ENCODE measurements at places on chromosomes 16 and 17.

GRCh38 chr17:74859459-74860228 is at the start of gene GRIN2C:
Gene GRIN2C (minus strand): TSS chr17:74859885. CDS start chr17:74855092, 4,793 bp downstream.
- DNase-seq, result peak; percentile 68

DNA sequence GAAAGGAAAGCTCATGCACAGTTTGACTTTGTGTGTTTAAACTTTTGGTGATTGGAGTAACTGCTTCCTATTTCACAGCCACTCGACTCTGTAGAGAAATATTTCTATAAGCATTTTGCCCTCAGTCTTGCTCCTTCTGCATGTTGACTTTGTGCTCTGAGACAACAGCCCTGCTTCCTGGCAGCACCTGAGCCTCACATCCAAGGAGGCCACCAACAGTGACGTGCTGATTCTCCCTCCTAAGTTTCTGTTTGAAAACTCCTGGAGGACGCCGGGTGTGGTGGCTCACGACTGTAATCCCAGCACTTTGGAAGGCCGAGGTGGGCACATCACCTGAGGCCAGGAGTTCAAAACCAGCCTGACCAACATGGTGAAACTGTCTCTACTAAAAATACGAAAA is 23.9 kb upstream of the WSB1 start:
- DNase-seq, result no peak

DNA sequence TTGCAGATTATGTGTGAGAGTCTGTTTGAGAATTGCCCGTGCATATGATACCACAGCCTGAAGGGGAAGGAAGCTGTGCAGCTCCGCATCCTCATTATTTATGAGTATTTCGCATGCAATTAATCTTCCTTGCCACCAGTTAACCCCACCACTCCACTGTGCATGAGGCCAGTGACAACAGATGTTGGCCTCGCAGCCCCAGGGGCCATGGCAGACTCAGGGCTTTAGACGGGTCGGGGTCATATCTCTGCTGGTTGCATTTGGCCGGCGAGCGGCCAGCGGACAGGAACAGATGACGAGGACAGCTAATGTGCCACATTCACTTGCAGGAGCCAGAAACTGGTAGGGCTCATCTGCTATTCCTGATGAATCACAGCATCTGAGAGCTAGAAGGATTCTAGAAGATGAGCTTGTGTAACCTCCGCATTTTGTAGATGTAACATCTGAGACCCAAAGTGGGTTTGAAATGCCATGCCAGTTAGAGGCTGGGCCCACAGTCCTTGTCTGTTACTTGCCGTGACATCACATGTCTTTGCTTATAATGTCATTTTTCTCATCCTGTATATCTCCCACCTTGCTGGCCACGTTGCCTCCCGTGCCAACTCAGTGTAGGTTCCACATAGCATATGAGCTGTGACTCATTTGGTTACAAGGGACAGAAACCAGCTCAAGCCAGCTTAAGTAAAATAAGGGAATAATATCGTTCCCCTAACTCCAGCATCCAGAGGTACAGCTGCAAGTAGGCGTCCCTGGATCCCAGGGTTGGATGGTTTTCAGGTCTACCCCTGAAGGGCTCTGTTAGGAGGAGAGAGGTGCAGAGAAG is 137.2 kb downstream of the SNX29 start:
- no peak for DNase-seq

GRCh38 chr17:17547210-17547764 is 44.2 kb downstream of the PEMT start:
- DNase-seq, result no peak

DNA sequence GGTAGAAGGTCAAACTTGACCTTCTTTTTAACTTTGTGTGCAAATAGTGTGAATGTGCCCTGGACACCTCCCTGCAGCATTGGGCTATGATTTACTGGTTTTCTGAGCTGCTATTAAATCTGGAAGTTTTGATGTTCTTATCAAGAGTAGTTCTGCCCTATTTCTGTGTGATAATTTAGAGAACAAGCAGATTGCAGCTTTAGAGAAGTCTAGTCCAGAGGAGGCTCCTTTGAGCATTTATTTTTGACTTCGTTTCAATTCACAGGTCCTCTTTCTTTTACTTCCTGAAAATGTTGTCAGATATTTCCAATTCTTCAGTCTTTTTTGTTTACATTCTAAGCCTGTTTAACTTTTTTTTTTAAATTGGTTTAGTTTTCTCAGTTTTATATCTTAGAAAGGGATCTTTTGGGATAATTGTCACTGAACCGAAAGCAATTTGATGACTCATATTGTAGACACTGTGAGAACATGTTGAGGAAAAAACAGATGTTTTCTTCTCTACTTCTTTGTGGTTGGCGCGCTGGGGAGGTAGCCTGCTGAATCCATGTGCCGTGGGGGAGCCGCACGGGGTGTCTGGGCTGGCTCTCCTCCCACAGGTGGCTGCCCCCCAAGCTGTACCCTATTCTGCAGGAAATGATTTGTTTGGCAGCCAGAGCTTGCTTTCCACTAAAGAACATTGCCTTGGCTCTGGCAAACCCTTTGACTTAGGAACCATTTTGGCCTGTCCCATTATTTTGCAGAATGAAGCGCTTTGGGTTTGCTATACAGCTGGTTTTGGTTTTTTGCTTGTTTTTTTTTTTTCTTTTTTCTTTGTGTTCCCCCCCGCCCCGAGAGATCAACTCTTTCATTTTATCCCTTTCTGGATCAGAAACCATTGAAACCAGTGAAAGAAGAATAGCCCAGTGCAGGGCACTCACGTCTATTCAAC is 53.4 kb downstream of the MFSD11 start:
- DNase-seq, result peak; percentile 65

- DNase-seq, result peak; percentile 45
Observed at GRCh38 chr16:85908444-85908843, 9.5 kb downstream of the IRF8 start.

GRCh38 chr16:10738231-10739077 is 5.2 kb upstream of the NUBP1 start:
- peak; percentile 87 for DNase-seq

GRCh38 chr16:3281222-3281820 is 2.0 kb upstream of the ZNF263 start:
- DNase-seq, result no peak

DNA sequence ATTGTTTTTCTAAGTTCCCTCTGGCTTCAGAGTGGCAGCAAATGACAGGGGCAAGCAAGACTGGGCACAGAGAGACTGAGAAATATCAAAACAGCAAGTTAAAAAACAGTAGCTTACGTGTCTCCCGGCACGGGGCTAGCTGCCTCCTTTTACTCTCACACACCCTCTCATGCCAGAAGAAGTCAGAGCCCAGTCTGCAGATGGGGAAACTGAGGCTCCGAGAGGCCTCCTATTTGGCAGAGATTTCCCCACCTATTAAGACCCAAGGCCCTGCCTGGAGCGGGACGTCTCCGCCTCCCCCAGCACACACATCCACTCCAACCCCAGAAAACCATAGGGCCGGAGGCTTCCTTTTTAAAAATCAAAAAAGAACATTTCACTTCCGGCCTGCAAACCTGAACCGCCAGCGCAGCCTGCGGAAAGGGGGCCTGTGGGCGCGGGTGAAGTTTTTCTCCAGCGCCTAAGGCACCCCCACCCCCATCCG is 832 bp downstream of the CARHSP1 start:
- peak; percentile 21 for DNase-seq

GRCh38 chr17:17469358-17469757 is 7.4 kb upstream of the MED9 start:
- no peak for DNase-seq

DNA sequence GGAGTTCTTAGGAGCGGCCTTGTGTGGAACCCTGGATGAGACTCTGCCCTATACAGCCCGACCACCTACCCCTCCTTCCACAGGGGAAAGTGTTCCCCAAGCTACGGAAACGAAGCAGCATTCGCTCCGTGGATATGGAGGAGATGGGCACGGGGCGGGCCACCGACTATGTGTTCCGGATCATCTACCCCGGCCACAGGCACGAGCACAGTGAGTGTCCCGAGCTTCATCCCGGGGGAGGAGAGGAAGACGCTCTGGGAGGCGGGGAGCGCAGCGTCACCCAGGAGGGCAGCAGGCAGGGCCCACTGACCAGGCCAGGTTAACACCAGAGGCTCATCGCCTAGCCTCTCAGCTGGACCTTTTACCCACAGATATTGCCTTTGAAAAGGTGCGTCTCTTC is 27.8 kb downstream of the SGSM2 start:
- no peak for DNase-seq

- DNase-seq, result no peak
Observed at GRCh38 chr17:13544292-13544691, 57.4 kb downstream of the HS3ST3A1 start.

GRCh38 chr16:75102595-75102994 is 14.0 kb downstream of the LDHD start:
- no peak for DNase-seq

DNA sequence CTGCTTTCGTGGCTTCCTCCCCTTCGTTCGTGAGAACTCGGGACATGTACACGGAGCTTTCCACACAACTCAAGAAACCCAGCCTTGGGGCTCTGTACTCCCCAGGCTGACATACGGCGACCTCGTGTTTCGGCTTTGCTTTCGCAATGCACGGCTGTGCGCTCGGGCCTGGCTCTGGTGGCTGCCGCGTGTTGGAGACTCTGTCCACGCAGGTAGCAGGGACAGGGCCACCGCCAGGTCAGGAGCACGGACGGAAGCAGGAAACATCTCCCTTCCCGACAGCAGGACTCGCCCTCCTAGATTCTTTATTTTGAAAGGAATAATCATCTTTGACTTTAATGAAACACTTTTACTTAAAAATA is 17.3 kb downstream of the UTS2R start:
- DNase-seq, result no peak

GRCh38 chr17:34248511-34249024 is 6.5 kb upstream of the CCL2 start:
- peak; percentile 90 for DNase-seq

GRCh38 chr17:5422505-5422904 is 2.5 kb downstream of the RPAIN start:
- DNase-seq, result no peak

- no peak for DNase-seq
Observed at GRCh38 chr16:87325423-87325858, 8.2 kb upstream of the C16orf95 start.

GRCh38 chr16:391885-392335 is 5.1 kb upstream of the NME4 start:
- peak; percentile 75 for DNase-seq

GRCh38 chr16:50359626-50360025 is 9.2 kb downstream of the BRD7 start:
- no peak for DNase-seq

GRCh38 chr16:75064403-75065148 is 52.0 kb downstream of the LDHD start:
- peak; percentile 57 for DNase-seq

DNA sequence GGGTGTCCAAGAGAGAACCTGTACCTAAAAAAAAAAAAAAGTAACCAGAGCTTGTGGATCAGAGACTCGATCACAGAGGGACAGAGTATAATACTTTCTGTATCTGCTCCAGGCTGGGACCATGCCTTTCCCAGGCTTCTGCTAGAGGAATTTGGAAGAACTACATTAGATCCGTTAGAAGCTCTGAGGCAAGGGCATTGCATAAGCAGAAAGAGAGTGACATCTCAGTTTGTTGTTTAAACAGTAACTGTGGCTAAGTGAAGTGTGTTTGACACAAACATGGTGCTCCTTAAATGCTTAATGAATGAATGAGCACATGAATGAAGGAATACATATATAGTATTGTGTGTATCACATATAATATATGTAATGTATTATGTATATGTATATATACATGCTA is 131.2 kb downstream of the HS3ST3B1 start:
- no peak for DNase-seq

GRCh38 chr17:47099451-47099986 is 89.6 kb downstream of the CDC27 start:
- no peak for DNase-seq

DNA sequence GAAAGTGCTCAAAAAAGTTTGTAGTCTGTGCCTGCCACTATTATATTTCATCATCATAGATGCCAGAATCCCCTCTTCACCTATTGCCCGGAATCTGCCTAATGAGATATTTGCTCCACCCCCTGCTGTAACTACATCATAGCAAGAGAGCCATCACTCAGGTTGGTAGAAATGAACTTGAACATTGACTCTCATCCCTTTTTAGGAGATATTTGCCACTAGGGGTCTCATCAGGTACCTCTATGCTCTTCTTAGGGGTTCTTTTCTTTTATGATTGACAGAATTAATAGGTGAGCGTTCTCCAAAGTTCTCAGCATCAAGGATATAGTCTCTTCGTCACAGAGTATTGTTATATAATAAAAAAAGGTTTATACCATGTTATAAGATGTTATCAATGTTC is 20.0 kb downstream of the ANKS4B start:
- no peak for DNase-seq

- DNase-seq, result no peak
Observed at GRCh38 chr16:85670840-85671239, 17.9 kb downstream of the GINS2 start.

- peak; percentile 2 for DNase-seq
Observed at GRCh38 chr17:14871921-14872320, 393.2 kb downstream of the PMP22 start.

DNA sequence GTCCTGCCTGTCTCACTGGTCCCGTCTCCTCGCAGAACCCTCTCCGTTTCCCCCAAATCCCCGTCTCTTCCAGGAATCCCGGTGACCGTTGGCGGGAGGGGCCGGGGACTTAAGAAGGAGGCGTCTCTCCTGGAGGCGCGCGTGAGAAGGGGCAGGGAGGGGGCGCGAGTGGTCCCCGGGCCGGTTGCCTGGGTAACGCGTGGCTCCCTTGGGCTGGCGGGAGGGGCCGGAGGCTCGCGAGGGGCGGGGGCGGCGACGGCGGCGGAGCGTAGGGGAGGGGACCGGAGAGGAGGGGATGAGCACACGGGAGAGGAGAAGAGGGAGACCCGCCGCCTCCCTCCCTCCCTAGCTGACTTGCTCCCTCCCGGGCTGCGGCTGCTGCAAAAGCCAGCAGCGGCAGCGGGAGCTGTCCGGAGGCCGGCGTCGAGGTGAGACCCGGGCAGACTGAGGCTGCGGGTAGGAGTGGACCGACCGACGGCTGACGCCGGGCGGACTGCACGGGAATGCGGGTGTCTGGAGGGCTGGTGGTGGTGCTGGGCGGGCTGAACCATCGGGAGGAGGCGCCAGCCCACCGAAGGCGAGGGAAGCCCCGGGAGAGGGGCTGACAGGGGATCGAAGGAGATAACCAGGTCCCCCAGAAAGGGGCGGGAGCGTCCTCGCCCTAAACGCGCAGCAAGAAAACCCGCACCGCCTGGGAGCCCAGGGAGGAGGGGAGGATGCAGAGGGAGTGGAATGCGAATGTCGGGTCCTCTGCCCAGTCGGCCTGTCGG is at the start of gene PRRT2:
PRRT2 (plus strand) TSS at position 298 of the 770 bp plus-strand sequence. CDS start 862 bp downstream, outside the sequence.
- DNase-seq, result peak; percentile 42

DNA sequence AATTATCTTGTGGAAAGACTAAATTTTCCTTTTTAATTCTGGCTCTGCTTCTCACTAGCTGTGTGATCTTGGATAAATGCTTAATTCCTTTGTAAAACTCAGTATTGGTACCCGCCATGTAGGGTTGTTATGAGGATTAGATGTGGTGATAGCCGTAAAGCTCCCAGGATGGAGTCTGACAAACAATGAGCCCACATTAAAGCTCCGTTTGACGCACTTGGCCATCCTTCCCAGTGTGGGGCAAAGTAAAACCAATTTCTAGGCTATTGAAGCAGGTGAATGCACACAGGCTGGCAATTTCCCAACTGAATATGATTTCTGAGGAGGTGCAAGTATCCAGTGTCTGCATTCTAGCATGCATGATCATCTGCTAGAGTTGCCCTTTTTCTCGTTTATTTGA is 123.6 kb downstream of the MRTFB start:
- no peak for DNase-seq

Data from suppressor macrophage treated with lipopolysaccharide for 1 hour (primary cell).